ENCODE measurements at places on chromosomes 11 and 22. TPM values are rescaled to one million over a fixed set of nuclear protein-coding genes. Genes with fewer than 3 reads are reported as not detected.

The TOMM22 gene
- 29.6 TPM for polyA plus RNA-seq

The WEE1 gene
- polyA plus RNA-seq, result 60.1 TPM

The GP1BB gene
- polyA plus RNA-seq, result 1.3 TPM

The ACAT1 gene
- polyA plus RNA-seq, result 76.2 TPM

The PDGFB gene
- 0.13 TPM for polyA plus RNA-seq

DNA sequence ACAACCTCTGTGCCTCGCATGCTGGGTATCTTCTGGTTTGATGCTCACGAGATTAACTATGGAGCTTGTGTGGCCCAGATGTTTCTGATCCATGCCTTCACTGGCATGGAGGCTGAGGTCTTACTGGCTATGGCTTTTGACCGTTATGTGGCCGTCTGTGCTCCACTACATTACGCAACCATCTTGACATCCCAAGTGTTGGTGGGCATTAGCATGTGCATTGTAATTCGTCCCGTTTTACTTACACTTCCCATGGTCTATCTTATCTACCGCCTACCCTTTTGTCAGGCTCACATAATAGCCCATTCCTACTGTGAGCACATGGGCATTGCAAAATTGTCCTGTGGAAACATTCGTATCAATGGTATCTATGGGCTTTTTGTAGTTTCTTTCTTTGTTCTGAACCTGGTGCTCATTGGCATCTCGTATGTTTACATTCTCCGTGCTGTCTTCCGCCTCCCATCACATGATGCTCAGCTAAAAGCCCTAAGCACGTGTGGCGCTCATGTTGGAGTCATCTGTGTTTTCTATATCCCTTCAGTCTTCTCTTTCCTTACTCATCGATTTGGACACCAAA lies 516 bp downstream of the OR52J3 start:
- no peak for DNase-seq

DNA sequence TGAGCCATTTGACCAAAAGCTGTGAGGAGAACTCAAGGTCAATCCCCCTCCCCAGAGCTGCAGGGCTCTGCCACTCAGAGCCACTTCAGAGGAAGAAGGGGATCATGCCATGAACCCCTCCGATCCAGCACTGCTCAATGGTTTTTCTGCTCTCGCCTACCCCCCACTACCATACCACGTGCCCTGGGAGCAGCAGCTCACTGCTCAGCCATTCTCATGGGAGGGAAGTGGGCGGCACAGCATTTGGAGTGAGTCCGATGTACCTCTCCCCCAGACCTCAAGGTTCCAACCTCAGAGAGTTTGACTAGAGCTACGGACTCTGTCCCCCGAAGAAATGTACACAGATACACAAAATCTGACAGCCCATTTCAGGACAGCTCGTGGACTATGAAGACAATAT lies 34.5 kb downstream of the AP1B1 start:
- DNase-seq, result no peak

- DNase-seq, result no peak
These were observed 1.2 kb upstream of the MARK2 start for GRCh38 chr11:63837739-63838138.

DNA sequence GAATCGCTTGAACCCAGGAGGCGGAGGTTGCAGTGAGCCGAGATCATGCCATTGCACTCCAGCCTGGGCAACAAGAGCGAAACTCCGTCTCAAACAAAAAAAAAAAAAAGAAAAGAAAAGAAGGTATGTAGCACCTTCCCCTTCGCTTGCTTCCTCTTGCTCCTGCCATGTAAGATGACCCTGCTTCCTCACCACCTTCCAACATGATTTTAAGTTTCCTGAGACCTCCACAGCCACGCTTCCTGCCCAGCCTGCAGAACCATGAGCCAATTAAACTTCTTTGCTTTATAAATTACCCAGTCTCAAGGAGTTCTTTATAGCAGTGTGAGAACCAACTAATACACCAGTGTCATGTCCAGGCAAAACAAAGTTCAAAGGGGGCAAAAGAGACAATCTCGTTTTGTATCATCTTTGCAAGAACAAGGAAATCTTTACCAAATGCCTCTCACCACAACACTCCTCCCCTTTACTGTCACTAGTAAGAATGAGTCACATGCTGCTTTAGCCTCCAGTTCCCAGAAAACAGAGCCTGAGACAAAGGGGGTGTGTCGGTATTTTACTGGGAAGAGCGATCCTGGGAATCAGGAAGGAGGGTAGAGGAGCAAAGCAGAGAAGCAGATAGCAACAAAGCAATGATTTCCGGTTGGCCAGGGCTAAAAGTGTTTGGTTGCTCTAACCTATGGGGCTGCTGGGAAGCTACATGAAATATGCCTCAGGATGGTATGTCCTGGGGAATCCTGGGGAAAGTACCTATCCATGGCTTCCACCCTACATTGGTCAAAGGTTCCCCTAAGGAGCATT lies 10.5 kb upstream of the MCHR1 start:
- peak; percentile 63 for DNase-seq

DNA sequence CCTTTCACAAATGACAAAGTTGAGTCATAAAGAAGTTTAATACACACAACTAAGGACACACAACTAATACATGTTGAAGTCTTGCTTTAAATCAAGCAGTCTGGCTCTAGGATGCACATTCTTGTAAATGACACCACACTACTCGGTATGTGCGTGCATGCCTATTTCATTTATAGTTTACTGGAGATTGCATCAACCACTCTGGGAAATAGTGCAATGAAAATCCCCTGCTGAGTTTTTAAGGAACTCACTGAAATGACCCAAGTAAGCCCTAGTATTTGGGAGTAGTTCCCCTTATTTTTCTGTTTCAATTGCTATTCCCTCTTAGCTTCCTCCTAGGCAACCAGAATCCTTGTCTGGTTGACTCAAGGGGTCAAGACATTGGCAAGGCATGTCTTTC lies 160.2 kb upstream of the LARGE1 start:
- DNase-seq, result no peak

- no peak for DNase-seq
These were observed 19.3 kb upstream of the BDNF start for GRCh38 chr11:27719546-27719925.

- DNase-seq, result no peak
These were observed 708.8 kb upstream of the ANO5 start for GRCh38 chr11:21484039-21484438.

DNA sequence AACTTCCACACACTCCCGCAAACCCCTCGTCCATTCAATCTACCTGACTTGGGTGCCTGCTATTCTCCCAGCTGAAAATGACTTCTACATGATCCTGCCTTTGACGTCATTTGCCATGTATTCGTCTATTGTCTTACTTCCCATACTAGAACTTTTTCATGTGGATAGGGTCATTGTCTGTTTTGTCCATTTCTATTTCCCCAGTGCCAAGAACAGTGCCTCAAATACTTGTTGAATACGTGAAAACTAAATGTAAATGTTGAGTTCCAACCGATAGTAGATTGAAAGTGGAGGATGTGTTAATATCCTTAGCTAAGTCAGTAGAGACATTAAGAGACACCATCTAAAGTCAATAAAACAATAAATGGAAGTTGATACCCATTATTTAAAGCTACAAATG lies 935 bp downstream of the TRIM68 start:
- no peak for DNase-seq

DNA sequence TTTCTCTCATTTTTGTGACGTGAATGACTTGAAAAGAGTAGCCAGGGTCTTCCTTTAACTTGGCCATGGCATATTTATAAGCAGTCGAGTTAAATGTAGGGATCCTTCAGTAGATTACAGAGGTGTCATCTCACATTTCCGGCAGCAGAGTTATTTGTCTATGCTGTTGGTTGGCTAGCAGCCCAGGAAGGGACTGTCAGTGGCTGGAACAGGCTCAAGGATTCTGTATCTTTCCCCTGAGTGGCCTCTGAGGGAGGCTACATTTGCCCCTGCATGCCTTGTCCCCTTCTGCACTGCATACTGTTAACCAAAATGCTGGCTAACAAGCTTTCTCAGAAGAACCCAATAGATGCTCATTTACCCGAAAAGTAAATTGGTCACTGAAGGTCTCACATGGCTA lies 187.6 kb downstream of the PGR start:
- DNase-seq, result no peak

DNA sequence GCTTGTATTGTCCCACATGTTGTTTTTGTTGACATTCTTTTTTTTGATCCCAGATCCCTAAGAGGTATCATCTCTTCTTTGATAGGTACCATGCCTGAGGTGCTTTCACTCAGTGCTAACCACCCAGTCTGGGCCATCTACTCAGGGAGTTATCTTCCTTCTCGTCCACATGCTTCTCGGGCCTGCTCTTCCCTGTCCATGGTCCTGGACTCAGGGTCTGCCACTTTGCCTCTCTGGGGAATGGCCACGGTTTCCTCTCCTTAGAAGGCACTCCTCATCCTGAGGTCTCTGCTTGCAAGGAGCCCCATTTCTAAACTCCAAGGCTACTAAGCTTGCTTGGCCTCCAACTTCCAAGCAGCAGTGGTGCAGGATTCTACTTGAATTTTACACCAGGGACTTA lies 227.0 kb upstream of the NCAM1 start:
- no peak for DNase-seq

DNA sequence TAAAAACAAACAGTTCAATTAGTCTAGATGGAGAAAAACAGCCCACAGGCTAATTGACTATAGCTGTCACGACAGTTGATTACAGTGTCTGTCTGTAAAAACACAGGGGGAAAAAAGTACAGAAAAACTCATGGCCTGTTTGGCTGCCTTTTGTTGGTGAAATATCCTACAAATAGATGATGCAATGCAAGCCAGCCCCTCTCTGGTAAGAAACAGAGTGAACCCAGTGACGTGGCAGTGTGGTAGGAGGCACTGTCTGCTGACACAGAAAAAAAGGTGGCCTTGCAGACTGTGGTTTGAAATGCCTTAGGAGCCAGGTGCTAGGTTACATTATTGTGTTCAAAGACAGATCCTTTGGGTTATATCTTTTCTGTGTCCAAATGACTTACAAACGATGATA lies 431.4 kb upstream of the CCDC90B start:
- DNase-seq, result no peak

GRCh38 chr11:45100339-45100738 lies 46.1 kb upstream of the PRDM11 start:
- no peak for DNase-seq

DNA sequence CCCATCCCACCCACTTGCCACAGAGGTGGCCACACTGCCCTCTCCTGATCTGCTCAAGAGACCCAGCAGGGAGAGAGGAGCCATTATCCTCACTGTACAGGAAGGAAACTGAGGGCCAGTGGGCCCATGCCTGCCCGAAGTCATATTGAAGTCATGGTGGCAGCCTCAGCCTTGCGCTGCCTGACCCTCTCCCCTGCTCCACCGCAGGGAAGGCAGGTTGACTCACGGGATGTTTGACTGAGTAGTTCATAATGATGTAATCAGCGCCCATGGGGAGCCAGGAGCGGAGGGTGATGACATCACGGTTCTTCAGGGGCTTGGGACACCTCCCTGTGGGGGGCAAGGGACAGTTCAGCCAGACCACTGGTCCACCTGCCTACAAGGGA lies 6.1 kb upstream of the ARAP1 start:
- DNase-seq, result no peak

Measured in BJ (cell line).